ENCODE measurements at places on chromosomes 3 and 15. TPM values are rescaled to one million over a fixed set of nuclear protein-coding genes. Genes with fewer than 3 reads are reported as not detected.

TM4SF1 gene
- 277 TPM for total RNA-seq

SERPINI2 gene
- not detected for total RNA-seq

HIGD2B gene
- not detected for total RNA-seq

AMT gene
- 1.7 TPM for total RNA-seq

PLXNB1 gene
- total RNA-seq: 74.7 TPM

CHRNA5 gene
- total RNA-seq: 2.6 TPM

TP63 gene
- 73.3 TPM for total RNA-seq

SLC24A5 gene
- total RNA-seq: not detected

APEH gene
- total RNA-seq: 240 TPM

PLSCR5 gene
- total RNA-seq: not detected

HTR3E gene
- not detected for total RNA-seq

CPLX3 gene
- not detected for total RNA-seq

LYZL4 gene
- total RNA-seq: not detected

CAV3 gene
- total RNA-seq: not detected

SNURF gene
- 1.7 TPM for total RNA-seq

LTF gene
- total RNA-seq: 0.43 TPM

MYO1E gene
- total RNA-seq: 101 TPM

PPM1L gene
- total RNA-seq: 7.0 TPM

NPAP1 gene
- not detected for total RNA-seq

CFAP92 gene
- total RNA-seq: 0.43 TPM

SLCO2A1 gene
- not detected for total RNA-seq

SPINT1 gene
- total RNA-seq: 274 TPM

SLC15A2 gene
- 0.96 TPM for total RNA-seq

FBN1 gene
- 68.0 TPM for total RNA-seq

PLA2G4F gene
- 3.9 TPM for total RNA-seq

C3orf22 gene
- not detected for total RNA-seq

ABHD14A gene
- 3.2 TPM for total RNA-seq

DPH3 gene
- 10.2 TPM for total RNA-seq

CDHR4 gene
- not detected for total RNA-seq

LRRC2 gene
- under 0.01 TPM for total RNA-seq

HDAC11 gene
- total RNA-seq: 14.7 TPM

REC114 gene
- not detected for total RNA-seq

PDE8A gene
- total RNA-seq: 16.0 TPM

KNL1 gene
- 1.1 TPM for total RNA-seq

RNF111 gene
- 11.1 TPM for total RNA-seq

EIF4A2 gene
- total RNA-seq: 723 TPM

TIMP4 gene
- 0.48 TPM for total RNA-seq

GOLGA8G gene
- total RNA-seq: not detected

CLDN16 gene
- 1.3 TPM for total RNA-seq

RTP3 gene
- total RNA-seq: not detected

SLC22A13 gene
- total RNA-seq: 0.24 TPM

Measured in tracheal epithelial cell (primary cell).